ENCODE measurements at places on chromosomes 5 and 9.
A peak's percentile ranks its signal among the peaks of the same experiment; 100 is the strongest.

- no peak for DNase-seq
Measured at GRCh38 chr5:168661593-168662485, 82.7 kb upstream of the PANK3 start.

DNA sequence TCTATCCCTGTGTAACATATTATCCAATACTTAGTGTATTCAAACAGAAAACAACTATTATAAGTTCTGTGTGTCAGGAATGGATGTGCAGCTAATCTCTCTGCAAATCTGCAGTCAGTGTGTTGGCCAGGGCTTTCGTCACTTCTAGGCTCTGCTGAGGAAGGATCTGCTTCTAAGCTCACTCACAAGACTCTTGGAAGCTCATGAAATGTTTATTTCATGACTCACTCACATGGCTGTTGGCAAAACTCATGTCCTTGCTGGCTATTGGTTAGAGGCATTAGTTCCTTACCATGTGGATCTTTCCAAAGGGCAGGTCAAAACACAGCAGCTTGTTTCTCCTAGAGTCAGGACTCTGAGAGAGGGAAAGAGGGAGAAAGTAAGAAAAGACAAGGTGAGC, 367.4 kb upstream of the SMARCA2 start:
- no peak for DNase-seq

- DNase-seq: peak; percentile 27
Measured at GRCh38 chr5:160369990-160370712, at the start of gene C1QTNF2. C1QTNF2 (minus strand) TSS chr5:160370626; CDS start chr5:160355011, 15,615 bp downstream.

GRCh38 chr5:50553560-50553984, 112.5 kb upstream of the EMB start:
- no peak for DNase-seq

DNA sequence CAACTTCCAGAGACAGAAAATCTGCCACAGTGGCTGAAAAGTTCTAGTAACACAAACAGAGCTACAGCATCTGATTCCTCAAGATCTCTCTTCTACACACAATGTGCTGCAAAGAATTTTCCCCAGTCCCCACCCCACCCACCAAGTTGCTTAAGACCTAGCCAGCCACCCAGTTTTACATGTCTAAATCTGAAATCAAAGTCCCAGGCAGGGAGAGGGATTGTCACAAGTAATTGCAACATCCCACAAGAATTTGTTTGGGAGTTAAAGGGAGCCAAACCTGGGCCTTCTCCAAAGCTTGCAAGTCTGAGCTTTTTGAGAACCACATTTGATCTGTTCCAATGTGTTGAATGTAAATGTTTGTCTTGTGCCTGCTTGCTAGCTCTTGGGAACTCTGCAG, 15.5 kb downstream of the IGIP start:
- DNase-seq: no peak

GRCh38 chr9:79609468-79610018, 37.8 kb downstream of the TLE4 start:
- DNase-seq: no peak

DNA sequence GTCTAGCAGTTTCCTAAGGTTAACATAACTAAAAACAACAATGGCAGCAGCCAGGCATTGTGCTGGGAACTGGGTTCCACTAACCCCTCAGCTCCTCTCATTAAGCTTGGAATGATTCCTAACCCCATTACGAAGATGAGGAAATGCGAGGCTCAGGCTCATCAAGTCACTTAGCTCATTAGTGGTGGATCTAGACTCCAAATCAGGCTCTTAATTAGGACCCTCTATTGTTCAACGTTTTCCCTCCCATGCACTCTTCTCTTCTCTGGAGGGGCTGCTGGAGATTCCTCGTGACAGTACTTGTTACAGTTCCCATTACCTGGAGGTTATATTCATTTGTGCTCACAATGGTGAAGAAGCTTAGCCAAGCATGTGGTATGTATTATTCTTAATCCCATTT, 6.5 kb downstream of the TAS2R1 start:
- DNase-seq: no peak

DNA sequence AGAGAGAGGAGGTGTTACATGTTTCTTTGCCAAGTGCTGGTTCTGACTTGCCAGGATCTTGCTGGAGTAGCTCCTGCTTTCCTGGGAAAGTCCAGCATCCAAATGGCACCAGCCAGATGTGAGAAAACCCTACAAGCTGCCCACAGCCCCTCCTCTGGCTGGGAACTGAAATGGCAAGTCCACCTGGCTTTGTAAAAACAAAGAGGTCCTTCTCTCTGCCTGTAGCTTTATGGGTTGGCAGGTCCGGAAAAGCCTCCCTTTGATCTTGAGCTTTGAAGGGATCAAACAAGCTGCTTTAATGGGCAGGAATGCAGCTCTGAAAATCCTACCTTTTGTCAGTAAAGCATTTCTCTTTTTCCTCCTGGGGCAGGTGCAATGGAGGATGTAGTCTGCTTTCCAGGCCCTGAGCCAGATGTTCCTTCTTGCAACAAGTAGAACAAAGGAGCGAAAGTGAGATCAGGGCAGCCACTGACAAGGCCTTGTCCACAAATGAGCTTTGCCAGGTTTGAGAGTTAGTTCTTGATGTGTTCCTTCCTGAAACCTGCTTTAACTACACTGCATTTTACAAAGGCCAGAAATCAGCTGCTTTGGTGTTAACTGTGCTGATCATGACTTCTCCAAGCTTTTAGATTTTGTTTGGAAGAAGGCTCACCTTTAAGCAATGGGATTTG, 456.7 kb downstream of the ZNF608 start:
- no peak for DNase-seq

DNA sequence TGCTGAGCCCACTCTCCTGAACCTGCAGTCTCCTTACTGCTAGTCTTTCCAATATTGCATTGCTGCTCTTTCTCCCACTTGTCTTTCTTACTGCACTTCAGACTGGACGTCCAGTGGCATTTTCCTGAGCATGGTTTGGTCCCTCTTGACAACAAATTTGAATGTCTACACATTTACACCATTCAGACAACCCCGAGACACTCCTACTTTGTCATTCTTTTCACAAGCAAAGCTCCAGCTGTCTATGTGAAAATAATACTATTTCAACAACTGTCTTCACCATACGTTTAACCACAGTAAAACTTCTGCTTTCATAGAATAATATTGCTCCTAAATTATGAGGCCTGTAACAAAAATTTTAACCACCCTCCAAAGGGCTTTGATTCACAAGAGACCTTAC, 10.4 kb upstream of the APTX start:
- no peak for DNase-seq

GRCh38 chr9:129736334-129736733, 16.5 kb downstream of the PTGES start:
- DNase-seq: no peak

DNA sequence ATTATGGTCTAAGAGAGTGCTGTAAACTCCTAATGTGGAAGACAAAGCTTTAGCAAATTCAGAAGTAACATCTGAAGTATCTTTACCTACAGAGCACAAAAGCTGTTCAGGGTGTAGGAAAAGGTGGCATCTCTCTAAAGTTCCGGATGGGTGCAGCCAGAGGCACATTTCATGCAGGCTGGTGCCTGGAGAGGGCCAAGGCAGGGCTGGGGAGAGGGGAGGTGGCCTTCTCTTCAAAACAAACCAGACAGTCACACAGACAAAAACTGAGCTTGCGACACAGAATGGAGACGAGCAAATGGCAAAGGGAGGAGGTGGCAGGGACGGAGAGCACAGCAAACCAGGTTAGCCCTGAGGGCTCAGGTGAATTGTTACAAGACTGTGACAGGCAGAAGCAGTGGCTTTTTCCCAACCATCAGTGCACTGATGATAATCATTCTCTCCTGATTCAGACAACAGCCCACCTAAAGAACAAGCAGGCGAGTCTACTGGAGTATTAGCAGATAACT, 121.5 kb upstream of the PCA3 start:
- no peak for DNase-seq

DNA sequence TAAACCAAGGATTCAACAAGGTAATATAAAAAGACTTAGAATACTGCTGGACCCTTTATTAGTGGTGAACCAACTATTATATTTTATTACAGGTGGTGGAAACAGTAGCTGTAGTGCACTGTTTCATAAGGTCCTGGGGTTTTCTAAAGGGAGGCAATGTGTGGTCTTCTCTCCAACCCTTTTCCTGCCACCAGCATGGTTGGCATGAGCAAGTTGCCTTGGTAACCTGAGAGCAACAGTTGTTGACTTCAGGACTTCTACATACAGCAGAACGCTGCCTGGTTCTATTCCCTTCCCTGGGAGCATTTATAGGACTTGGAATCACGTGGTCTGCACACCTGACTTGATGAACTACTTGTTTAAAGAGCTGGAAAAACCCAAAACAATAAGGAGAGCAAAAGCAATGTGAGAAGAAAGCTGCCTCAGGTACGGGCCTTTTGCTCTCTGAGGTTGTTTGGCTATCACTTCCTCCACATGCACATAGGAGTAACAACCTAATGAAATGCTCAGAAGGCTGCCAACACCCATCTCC, 81.1 kb upstream of the RAI14 start:
- DNase-seq: no peak

- no peak for DNase-seq
Measured at GRCh38 chr9:135907006-135907430, 328 bp downstream of the CAMSAP1 start.

- DNase-seq: peak; percentile 27
Measured at GRCh38 chr5:173187054-173187743, 42.9 kb downstream of the BNIP1 start.

DNA sequence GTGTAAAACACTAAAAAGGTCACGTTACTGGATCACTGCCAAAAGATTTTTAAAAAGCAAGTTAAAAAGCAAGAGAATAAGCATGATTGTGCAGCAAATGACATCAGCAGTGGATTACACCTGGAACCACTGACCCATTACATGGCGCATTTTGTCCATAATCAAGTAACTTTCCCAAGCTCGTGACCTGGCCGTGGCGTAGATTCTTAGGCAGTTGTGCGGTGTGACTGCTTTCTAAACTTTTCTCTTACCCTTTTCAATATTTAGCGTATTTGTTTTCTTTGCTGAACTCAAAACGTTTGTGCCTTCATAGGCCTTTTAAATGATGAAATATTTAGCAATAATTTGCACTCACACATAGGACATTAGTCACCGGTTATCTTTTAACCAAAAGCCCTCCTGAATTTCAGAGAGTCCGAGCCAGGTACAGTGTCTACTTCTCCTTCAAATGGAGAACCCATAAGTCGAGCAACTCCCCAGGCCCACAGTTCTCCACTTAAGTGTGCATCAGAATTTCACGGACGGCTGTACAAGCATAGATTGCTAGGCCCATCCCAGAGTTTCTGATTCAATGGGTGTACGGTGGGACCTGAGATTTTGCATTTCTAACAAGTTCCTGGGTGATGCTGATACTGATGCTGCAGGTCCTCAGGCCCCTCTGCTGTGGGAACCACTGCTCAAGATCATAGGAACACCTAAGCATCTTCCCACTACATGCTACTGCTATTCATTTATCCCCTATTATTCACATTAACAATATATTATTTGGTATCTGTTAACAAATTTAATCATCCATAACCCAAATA, 144.4 kb downstream of the GLIS3 start:
- DNase-seq: no peak

DNA sequence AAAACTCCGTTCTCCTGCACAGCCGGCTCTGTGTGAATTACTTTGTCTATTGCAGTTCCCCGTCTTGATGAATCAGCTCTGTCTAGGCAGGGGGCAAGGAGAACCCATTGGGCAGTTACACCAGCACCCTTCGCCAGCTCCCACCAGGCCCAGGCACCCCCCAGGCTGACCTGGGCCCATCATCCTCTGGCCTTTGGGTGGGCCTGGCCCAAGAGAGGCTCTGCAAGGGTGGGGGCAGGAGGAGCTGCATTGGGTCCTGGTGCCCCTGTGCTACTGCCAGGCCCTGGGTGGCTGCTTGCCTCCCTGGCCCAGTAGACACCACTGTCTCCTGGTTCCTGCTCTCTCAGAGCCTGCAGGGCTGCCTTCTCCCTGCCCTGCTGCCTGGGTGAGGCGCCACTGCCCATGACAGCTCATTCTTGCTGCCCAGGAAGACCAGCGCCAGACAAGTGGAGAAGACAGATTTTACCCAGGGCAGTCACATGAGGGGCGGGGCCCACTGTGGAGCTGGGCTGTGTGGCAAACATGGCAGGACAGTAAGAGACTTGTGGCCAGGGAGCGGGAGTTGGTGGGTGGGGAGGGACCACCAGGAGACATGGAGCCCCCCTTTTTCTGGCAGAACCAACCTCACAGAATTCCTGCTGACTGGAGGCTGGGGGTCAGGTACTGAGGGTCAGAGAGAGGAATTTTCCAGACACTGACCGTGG, 67.2 kb downstream of the MRPL36 start:
- peak; percentile 14 for DNase-seq

DNA sequence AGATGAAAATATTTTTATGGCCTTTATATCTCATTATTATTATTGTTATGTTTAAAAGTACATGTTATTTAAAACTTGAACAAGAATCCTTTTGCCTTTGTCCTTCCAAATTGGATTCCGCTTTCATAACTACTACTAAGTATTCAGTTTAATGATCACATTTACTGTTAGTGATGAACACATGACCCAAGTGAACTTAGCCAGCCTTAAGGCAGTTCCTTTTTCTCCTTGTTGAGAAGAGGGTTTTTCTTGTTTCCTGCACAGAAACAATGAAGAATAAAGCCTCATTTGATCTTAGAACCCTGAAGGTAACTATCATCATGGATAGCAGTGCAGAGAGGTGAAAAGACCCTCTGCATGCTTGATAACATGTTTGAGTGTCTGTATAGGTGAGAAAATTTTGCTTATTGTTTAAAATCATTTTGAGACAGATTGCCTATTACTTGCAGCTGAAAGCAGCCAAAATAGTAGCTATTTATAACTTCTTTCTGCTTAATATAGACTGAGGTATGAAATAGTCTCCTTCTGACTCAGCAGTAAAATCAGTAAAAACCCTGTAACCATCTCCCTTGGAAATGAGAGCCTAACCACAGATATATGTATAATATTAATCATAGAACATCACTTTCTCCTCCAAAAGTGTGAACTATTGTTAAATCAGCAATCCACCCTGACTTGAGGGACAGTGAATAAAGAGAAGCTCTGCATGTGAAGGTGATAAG, 266.2 kb downstream of the SPATA31D1 start:
- DNase-seq: no peak

DNA sequence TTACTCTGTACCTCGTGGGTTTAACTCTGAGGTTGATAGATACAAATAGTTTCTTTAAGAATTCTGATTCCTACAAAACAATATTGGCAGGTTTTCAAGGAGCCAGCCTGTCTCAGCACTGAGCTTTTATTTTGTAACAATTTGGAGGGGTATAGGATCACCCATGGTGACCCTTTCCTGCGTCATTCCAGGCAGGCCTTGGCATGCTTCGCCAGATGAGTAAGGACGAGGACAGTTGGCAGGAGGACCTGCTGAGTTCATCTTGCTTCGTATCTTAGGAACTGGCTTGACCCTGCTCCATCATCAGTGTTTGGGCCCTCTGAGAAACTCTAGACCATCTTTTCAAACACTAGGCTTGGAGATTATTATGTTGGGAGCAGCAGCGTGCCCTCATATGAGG, 17.9 kb downstream of the ZNF462 start:
- DNase-seq: no peak

GRCh38 chr9:28365020-28365640, 791.8 kb upstream of the C9orf72 start:
- no peak for DNase-seq

GRCh38 chr5:17713301-17713700, 79.0 kb downstream of the TAF11L14 start:
- no peak for DNase-seq
